ENCODE measurements at places on chromosomes 5 and 9. TPM values are rescaled to one million over a fixed set of nuclear protein-coding genes. Genes with fewer than 3 reads are reported as not detected.

DNA sequence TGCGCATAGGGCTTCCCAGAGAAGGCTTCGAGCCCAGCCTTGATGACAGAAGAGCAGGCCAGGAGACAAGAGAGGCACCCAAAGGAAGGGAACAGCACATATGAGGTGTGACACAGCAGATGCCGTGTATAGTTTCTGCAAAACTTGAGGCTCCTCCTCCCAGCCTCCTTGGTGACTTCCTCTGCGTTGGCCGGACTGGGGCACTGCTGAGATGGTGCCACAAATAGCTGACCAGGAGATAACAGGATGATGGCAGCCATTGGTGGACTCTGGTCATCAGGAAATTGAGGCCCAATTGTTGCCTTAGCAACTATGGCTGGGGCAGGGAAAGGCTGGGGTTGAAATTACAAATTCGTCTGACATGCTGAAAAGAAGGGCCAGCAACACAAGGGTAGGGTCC, 4.8 kb upstream of the ZNF79 start:
- H3K27me3 ChIP-seq: no peaks in the 10 kb centered on the region
- H3K4me3 ChIP-seq: no peak overlapping the region
- no peak overlapping the region for H3K27ac ChIP-seq

DNA sequence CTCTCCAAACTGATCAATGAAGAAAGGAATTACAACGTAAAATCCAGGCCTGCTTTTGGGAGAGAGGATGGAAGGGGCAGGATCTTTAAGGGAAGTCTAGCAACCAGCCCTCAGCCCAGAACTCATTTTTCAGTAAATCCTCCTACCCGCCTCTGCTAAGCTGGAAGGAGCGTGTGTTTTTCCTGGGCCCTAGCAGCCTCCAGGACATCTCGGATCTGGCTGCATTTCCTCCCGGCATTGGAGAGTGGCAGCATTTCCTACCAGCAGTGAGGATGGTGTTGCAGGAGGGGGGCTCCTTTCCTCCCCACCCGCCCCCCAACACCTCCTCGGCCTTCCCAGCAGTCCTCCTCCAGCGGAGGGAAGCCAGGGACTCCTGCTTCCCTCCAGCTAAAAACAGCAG, 54.5 kb downstream of the DCP2 start:
- no peak overlapping the region for H3K27ac ChIP-seq
- no peaks in the 10 kb centered on the region for H3K27me3 ChIP-seq
- H3K4me3 ChIP-seq: no peak overlapping the region
- DNase-seq: no peak
- H3K4me1 ChIP-seq: no peaks in the 10 kb centered on the region
- H3K36me3 ChIP-seq: peaks cover 17% of the 10 kb centered on the region

DNA sequence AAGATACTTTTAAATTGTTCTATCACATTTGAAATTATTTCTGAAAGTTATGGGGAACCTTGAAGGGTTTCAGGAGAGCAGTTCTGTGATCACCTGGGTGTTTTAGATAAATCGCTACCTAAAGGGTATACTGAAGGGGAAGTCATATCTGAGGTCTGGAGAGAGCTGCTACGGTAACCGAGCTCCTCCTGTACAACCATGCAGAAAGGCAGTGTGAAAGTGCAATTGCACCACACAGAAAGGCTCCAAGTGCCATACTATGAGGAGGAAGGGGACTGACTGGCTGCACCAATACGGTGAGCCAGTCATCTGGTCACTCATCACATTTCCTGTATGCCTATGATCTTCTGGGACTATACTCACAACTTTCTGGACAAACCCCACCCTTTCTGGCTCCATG, 241.4 kb upstream of the SLC24A2 start:
- H3K36me3 ChIP-seq: no peaks in the 10 kb centered on the region
- peaks cover 3% of the 10 kb centered on the region for H3K4me1 ChIP-seq
- H3K27me3 ChIP-seq: no peaks in the 10 kb centered on the region
- H3K27ac ChIP-seq: no peak overlapping the region
- no peak for DNase-seq
- H3K4me3 ChIP-seq: no peak overlapping the region

Gene HSPB3
- not detected for total RNA-seq

GRCh38 chr5:120096413-120096812, 367.7 kb upstream of the PRR16 start:
- no peak overlapping the region for H3K27ac ChIP-seq
- H3K36me3 ChIP-seq: no peaks in the 10 kb centered on the region
- no peaks in the 10 kb centered on the region for H3K4me1 ChIP-seq
- H3K4me3 ChIP-seq: no peak overlapping the region

GRCh38 chr5:528629-529511, 4.6 kb upstream of the SLC9A3 start:
- DNase-seq: no peak
- H3K27ac ChIP-seq: no peak overlapping the region
- H3K4me1 ChIP-seq: peaks cover 5% of the 10 kb centered on the region
- H3K4me3 ChIP-seq: no peak overlapping the region
- no peaks in the 10 kb centered on the region for H3K36me3 ChIP-seq

GRCh38 chr9:17322882-17323864, 188.3 kb downstream of the CNTLN start:
- H3K27ac ChIP-seq: no peak overlapping the region
- DNase-seq: peak; percentile 15
- H3K4me1 ChIP-seq: no peaks in the 10 kb centered on the region
- H3K27me3 ChIP-seq: no peaks in the 10 kb centered on the region

Measured in lung (tissue), 17 donors.